Stimulated activated naive CD4-positive, alpha-beta T cell (primary cell): ENCODE measurements at places on chromosomes 11 and 22.

DNA sequence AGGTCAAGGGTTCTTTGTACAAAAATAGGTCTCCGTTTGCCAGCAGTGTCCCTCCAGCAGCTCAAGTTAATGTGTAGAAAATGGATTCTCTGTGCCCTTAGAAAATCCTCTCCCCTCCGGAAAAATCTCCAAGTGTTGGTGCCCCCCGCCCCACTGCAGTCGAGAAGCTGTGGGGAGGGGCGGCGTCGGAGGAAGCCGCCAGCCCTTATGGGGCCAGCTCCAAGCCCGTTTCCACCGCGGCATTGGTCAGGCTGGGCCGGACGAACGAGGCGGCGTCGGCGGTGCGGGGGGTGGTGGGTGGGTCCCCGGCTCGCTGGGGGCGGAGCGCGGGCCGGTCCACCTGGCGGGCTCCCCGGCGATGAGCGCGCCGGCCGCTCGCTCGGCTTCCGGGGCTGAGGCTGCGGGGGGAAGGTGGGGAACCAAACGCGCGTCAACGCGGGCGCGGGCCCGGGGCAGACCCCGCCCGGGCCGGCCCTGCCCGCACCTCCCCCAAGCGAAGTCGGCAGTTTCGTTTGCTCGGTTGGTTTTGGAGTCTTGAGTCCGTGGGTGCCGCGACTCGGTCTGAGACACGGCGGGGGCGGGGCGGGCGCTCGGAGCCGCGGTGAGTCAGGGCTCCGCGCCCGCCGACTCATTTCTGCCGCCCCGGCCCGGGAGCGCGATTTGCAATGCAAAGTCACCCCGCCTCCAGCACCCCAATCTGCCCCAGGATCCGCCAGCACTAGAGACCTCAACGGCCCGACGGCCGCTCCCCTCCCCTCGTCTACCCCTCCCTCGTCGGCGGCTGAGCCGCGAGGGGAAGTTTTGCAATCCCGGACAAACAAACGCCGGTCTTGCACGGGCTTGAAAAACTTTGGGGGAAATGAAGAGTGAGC is 1.4 kb downstream of the ASCL2 start:
- no peak for DNase-seq

DNA sequence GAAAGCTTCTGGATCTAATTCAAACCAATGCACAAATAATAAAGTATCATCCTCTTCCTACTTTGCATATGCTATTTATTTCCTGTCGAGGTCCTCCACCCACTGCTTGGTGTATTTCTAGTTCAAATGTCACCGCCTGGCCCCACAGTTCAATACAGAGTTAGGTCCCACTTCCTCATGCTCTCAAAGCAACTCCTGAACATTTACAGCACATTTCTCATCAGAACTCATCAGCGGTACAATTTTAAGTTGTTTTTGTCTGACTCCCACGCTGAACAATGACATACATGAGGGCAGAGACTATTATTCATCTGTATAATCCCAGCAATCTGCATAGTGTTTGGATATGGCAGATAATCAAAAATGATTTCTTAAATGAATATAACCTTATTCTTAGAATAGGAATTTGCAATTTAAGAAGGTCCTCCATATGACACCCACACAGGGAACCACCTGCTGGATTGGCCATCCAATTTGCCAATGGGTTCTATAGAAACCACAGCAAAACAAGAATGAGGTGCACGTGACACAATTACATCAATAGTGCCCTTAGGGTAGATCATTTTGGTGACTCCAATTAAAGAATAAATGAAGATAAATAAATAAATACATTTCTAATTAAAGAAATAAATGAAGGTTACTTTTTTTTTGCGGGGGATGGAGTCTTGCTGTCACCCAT is 54.2 kb downstream of the SLC25A17 start:
- no peak for DNase-seq

DNA sequence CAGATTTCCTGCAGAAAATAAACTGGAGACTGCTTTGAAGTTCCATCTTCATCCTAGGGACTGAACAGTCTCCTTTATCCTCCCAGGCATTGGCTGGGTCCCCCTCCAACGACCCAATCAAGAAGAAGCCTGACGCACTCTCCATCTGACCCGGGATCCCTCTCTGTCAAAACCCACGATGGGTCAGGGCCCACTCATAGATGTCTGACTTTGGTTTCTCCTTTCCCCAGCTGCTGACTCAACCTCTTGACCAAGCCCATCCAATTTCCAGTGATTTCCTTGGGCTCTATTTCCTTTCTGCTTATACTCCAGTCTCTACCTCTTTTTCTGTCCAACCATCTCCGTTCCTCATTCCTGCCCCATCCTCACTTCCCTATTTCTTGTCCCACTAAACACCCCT is 189.7 kb downstream of the MIAT start:
- no peak for DNase-seq

- no peak for DNase-seq
These were observed 383.9 kb upstream of the FAT3 start for GRCh38 chr11:91840640-91841240.

- no peak for DNase-seq
These were observed 12.8 kb upstream of the MRGPRD start for GRCh38 chr11:68993546-68993945.

GRCh38 chr11:17145972-17146371 is 61.8 kb downstream of the PIK3C2A start:
- no peak for DNase-seq

DNA sequence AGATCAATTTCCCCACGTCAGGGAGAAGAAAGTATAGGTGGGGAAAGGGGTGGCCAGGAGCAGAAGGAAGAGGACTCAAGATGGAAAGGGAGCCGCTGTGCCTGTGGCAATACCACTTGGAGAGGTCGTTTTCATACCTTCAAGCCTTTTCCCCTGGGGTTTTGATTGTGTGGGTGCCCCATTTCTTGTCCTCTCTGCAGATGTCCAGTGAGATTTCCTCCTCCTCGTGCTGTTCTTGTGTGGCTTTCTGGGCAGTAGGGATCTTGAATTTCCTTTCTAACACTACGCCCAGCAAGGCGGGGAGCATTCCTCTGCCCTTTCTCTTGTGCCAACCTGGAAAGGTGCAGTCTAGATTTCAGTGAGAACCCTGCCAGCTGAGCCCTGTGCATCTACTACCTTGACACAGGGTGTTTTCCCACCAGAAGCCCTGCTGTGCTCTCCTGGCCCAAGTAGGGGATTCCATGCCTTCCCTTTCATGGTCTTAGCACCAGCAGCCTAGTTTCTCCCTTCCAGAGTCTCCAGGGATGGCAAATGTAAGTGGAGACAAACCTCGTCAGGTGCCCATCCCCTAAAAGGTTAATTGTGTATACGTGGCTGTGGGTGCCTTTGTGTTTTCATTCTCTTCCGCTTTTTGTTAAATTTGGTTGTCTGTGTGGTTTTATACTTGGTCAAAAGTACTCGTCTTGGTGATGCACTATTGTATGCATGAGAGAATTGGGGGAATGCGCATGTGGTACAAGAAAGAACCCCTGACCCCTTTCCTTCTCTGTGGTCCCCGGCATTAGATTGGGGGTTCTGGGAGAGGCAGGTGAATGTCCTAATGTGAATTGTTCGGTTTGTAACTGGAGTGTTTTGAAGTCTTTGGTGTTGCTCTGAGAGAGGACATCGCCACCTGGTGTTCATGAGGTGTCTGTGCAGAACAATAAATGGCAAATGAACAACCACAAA is 71.4 kb upstream of the MPEG1 start:
- DNase-seq = peak; percentile 81

- no peak for DNase-seq
These were observed 35.4 kb downstream of the MUC2 start for GRCh38 chr11:1109918-1110705.

GRCh38 chr11:112541140-112542046 is 280.7 kb upstream of the PLET1 start:
- DNase-seq = no peak

- peak; percentile 48 for DNase-seq
These were observed 3.2 kb upstream of the CACNA1I start for GRCh38 chr22:39567135-39567946.

DNA sequence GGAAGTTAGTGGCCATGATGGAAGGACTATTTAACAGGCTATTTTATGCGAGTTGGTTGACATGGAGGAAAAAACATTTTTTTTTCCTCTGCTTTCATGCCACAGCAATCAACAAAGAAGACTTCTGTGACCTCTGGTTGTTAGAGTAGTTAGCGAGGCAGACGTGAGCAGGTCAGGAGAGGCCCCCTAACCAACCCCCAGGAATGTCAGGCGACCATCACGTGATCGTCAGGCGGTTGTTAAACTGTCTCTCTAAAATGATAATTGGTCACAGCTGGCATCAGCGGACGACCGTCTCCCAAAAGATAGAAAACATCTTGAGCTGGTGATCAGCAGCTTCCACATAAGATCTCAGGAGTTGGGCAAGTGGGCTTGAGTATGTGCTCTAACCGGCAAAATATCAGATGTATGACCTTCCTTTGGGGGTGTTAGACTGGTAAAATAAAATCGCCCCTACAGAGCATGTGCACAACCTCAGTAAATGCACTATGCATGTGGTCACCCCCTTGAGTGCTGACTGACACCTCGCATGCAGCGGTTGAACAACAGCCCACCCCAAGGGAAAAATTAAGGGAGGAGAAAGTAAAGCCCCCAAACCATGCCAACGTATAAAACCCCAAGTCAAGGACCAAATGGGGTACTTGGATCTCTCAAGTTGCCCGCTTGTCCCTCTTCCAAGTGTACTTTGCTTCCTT is 20.9 kb upstream of the NARS2 start:
- no peak for DNase-seq

DNA sequence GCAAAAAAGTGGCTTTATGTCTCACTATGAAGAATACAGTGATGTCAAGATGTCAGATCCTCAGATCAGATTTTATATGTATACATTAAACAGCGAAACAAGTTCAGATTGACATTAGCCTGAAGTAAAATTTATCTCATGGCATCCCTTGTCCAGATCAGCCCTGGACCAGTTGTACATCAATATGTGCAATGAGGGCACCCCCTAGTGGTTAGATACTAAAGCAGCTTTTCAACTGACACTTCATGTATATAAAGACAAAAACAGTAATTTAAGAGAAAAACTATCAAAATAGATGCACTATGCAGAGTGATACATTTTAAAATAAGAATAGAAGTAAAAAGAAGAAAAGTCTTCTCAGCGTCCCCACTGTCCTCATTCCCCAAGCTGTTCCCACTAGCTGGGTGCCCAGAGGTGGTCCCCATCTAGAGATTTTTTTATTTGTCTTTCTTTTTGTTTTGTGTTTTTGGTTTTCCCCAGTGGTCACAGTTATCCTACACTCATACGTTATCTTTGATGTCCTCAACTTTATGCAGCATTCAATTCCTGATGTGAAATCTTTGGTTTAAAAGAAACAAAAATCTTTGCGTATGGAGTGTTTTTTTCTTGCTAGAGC is 2193.4 kb upstream of the RAG2 start:
- DNase-seq = no peak

GRCh38 chr11:18750944-18751343 is 25.0 kb upstream of the IGSF22 start:
- no peak for DNase-seq

GRCh38 chr11:124470561-124471227 is 25.2 kb upstream of the OR8B8 start:
- DNase-seq = no peak

DNA sequence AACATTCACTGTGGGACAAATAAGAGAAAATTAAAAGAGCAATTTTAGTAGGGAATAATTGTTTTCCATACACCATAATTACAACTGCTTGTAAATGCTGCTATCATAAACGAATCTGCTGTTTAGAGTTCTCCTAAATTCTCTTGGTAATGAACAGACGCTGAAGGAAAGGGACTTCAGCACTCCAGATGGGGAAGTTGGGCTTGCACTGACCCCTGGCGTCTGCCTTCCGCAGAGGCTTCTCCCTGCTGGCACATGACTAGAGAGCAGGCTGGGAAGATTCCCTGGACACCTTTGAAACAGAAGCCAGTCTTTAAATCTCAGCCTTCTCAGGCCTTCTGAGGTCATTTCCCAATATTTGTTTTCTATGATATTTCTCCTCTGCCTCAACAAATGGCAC is 84.1 kb downstream of the NXPE2 start:
- peak; percentile 2 for DNase-seq

DNA sequence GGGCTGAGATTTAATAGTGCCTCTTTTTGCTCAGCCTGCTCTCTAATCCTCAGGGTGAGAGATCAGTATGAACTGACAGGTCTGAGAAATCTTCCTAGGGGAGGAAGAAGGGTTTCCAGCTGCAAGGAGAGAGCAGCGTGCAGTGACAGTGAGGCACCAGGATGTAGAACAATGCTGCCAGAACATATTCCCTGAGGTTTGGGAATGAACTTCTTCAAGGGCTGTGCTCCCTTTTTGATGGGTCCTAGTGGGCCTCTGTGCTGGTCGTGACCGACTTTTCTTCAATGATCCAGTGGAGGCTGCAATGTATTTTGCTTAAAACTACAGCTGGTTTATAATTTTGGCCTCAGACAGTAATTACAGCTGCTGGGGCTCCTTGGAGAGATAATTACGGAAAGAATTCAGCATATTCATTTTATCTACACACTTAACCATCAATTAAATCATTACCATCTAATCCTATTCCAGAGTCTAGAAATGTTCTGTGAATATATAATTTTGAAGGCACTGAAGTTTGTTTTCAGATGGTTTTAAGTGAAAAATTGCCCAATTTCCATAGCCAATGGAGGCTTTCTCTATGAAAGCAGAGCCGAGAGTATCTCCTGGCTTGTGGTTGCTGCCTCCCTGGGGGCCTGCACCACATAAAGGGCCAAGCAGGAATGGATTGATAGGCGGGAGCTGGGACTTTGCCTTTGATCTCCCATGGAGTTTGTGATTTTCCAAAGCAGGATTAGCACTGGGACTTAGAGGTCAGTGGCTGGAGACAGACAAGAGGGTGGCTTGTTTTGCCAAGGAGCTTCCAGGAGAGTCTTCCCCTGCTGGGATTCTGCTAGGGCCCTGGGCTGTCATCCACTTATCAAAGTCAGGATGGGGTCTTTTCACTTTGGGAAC is 41.0 kb upstream of the OLFML1 start:
- no peak for DNase-seq

- DNase-seq = no peak
These were observed 35.0 kb upstream of the OR9G4 start for GRCh38 chr11:56783448-56784041.

DNA sequence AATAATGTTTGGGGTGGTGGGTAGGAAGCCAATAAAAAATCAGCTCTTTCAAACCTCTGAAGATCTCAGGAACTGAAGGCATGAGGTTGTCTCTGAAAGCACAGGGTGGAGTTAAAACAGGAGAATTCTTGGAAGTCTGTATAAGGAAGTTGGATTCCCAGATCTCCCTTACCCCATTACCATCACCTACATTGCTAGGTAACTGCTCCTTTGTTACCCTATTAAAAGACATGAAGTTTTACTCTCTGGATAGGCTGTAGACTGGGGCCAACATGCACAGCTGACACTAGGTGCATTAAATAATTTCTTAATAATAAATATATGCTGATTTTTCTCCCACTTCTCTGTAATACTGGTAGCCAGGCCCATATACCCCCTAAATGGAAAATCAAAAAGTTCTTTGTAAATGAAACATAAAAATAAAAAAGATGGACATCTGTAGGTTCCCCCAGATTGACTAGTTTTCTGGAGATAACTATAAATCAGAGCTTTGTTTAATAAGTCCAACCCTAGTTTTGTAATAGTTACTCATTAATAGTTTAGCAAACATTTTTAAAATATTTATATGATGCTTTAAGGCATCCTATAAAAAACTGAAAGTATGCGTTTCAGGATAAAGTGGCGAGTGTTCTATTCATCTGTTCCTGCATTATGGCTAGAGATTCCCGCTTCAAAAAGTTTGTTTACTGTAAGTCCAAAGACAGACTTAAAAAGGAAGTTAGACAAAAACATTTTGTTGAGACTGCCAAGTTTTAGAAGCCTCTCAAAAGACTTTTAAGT is 63.8 kb downstream of the KIF18A start:
- DNase-seq = no peak
